Renal cortical epithelial cell (primary cell): ENCODE measurements at places on chromosomes 13 and 19.

DNA sequence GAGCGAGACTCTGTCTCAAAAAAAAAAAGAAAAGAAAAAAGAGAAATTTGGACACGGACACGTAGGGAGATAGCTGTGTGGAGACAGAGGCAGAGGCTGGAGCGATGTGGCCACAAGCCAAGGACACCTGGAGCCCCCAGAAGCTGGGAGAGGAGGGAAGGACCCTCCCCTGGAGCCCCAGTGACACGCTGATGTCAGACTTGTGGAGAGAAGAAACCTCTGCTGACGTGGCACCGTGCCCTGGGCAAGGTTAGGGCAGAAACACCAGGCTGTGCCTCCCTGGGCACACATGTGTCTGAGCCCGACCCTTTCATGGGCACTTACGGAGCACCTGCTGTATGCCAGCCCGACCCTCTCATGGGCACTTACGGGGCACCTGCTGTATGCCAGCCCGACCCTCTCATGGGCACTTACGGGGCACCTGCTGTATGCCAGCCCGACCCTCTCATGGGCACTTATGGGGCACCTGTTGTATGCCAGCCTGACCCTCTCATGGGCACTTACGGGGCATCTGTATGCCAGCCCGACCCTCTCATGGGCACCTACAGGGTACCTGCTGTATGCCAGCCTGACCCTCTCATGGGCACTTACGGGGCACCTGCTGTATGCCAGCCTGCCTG lies 17.8 kb downstream of the ARID3A start:
- DNase-seq, result no peak

DNA sequence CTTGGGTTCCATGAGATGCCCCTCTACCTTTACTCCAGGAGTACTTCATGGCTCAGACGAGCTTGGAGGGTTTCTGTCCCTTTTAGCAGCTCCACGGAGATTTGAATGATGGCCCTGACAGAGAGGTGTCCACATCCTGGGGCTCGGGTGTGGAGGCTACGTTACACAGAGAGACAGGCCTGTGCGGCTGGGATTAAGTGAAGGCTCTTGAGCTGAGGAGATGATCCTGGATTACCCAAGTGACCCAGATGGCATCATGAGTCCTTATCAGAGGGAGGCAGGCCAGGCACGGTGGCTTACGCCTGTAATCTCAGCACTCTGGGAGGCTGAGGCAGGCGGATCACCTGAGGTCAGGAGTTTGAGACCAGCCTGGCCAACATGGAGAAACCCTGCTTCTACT lies 12.4 kb downstream of the DPP9 start:
- no peak for DNase-seq

GRCh38 chr19:2782329-2782935 lies 641 bp downstream of the SGTA start:
- no peak for DNase-seq

GRCh38 chr13:104525467-104525866 lies 1459.2 kb upstream of the SLC10A2 start:
- no peak for DNase-seq

- DNase-seq, result peak; percentile 35
Measured at GRCh38 chr13:68927387-68928026, 1180.1 kb upstream of the ATXN8OS start.

DNA sequence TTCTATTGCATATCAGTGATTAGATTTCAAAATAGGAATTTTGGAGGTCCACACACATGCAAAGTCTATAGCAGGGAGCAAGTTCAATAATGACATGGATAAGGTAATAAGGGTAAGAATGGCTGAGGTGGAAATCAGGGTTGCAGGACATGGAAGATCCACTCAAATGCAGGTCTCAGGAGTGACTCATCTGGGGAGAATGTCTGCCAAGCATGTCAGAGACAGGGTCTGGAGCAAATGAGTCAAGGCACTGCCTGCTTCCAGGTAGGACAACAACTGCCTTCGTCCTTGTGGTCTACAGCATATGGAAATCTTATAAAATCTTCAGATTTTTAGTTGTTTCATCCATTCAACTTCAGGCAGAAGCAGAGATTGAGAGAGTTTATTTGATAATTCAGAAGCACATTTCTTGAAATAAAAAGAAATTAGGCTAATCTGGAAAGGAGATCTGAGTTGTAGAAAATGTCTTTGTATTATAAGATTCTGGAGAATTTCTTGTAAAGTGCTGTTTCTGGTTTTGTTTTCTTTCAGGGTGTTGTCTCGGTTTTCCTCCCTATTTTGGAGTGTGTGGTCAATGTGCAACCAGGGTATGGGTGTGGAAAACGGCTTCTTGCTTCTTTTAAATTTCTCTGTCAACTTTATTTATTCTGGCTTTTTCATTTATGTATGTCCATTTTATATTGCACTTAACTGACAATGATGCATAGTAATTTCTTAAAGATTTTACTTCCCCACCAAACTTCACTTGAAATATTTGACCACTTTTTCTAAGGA lies 748.8 kb downstream of the LIG4 start:
- DNase-seq, result peak; percentile 94

DNA sequence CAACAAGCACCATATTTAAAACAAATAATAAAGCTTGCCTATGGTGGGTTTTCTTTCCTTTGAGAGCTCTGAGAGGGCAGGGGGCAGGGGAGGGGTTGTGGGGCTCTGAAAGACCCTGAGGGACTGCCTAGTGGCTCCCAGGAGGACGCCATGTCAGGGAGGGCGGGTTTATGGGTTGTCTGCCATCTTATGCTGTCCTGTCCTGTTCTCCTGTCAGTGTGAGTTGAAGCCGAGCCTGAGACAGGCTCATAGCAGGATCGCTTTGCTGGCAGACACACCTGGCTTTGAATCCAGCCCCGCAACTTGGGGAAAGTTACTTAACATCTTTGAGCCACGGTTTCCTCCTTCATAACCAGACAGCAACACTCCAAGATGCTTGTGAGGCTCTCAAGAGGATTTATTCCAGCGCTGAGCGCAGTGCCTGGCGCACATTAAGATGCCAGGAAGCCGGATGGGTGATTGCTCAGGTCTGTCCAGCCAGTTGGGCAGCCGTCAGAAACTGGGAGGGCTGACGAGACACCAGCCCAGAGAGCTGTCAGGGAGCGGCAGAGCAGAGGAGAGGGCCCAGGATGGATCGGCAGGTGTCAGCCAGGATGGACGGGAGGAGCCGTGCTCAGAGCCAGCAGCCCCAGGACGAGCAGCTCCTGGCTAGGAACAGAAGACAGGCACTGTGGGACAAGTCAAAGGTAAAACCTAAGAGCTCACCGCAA lies 36.8 kb upstream of the C1QTNF9 start:
- DNase-seq, result peak; percentile 11

DNA sequence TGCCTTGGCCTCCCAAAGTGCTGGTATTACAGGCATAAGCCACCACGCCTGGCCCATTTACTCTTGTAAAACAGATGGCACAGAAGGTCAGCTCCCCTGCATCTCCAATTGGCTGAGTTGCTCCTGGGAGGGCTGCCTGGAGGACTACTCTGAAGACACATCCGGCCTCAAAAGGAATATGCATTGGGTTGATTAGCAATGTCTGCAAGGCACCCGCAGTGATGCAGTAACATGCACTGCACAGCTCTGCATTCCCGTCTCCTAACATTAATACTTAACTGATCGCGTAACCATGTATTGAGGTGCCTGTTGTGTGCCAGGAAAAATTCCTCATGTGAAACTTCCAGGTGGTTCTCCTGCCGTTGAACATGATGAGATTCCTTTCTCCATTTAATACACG lies 5.0 kb downstream of the ELAVL3 start:
- DNase-seq, result peak; percentile 25

- DNase-seq, result no peak
Measured at GRCh38 chr19:18773682-18774081, 17.4 kb downstream of the COMP start.

DNA sequence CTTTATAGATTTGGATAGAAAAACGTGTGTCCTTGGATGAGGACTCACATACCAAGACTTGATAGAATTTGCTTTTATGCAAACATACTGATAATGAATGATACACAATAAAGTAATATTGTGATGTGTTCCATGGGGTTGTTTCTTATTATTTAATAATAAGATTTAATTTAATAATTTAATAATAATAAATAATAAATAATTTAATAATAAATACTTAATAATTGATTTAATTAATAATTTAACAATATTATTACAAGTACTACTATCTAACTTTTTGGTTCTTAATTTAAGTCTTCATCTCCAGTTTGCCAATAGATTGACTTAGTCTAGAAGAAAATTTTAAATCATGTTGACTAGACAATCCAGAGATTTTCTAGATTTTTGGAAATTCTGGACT lies 909.2 kb upstream of the PCDH20 start:
- no peak for DNase-seq

DNA sequence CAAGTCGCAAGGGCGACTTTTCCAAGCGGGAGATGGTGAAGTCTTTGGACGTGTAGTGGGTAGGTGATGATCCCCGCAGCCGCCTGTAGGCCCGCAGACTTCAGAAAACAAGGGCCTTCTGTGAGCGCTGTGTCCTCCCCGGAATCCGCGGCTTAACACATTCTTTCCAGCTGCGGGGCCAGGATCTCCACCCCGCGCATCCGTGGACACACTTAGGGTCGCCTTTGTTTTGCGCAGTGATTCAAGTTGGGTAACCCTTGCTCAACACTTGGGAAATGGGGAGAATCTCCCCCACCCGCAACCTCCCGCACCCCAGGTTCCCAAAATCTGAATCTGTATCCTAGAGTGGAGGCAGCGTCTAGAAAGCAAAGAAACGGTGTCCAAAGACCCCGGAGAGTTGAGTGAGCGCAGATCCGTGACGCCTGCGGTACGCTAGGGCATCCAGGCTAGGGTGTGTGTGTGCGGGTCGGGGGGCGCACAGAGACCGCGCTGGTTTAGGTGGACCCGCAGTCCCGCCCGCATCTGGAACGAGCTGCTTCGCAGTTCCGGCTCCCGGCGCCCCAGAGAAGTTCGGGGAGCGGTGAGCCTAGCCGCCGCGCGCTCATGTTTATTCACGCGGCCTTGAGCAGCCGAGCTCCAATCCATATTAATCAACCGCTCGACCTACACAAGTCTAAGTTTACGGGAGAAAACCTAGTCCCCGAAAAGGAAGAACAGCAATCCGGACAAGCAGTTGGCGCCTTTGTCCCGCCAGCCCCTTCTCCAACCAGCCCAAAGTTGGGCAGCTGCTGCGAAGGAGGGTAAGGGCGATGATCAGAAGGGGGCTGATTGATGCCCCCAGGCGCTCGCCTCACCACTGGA lies 9.9 kb downstream of the SOX21 start:
- DNase-seq, result no peak

- DNase-seq, result peak; percentile 59
Measured at GRCh38 chr19:55178781-55179599, 1.1 kb downstream of the SYT5 start.

DNA sequence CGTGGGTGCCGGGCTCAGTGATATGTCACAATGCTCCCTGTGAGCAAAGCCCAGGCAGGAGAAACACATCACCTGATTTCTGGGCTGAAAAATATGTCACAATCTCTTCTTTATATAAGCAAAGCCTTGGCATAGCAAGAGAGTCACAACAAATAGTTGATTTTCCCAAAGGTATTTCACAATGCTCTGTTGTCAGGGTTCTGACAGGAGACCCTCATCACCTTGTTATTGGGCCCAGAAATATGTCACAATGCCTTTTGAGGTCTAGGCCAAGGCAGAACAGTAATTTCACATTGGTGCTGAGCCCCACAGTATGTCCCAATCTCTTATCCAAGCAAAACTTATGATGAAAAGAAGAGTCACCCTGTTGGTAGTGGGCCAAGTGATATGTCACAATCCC lies 125.7 kb downstream of the ZNF675 start:
- DNase-seq, result no peak

GRCh38 chr19:17794731-17795494 lies at the start of gene B3GNT3:
Gene B3GNT3, plus strand, starts transcription at chr19:17795138. Its CDS starts 12,670 bp downstream, at chr19:17807808.
- peak; percentile 29 for DNase-seq

GRCh38 chr13:49183672-49184325 lies 36.3 kb upstream of the MLNR start:
- DNase-seq, result peak; percentile 61

DNA sequence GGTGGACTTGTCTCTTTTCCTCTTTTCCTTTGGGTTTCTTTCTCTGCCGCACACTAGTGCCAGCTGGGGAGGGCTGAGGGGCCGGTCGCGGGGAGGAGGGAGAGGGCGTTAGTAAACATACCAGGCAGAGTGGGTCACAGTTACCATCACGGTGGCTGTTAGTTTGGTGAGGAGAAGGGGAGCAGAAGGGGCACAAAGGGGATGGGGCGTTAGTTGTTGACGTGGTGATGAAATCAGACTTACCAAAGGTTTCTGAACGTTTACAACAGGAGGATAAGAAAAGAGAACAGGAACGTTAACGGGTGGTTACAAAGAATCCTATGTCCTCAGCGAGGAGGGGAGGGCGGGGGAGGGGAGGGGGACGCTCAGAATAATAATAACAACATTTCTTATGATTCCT lies 77.9 kb downstream of the PTPRS start:
- DNase-seq, result no peak

- DNase-seq, result peak; percentile 35
Measured at GRCh38 chr13:78192716-78193115, 274.1 kb upstream of the EDNRB start.

GRCh38 chr13:81211713-81212112 lies 870.8 kb upstream of the SPRY2 start:
- no peak for DNase-seq

DNA sequence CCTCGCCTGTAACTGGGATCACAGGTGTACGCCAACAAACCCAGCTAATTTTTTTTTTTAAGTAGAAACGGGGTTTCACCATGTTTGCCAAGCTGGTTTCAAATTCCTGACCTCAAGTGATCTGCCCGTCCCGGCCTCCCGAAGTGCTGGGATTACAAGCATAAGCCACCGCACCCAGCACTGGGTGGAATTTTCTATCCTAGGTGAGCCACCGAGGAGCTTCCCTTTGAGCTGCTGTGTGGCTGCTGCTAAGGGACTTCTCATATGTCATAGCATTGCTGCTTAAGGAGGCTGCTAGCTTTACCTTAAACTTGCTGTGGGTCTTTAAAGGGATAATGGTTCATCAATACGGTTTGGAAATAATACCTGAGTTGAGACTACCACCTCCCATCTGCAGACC lies 2.9 kb upstream of the AMER2 start:
- no peak for DNase-seq

DNA sequence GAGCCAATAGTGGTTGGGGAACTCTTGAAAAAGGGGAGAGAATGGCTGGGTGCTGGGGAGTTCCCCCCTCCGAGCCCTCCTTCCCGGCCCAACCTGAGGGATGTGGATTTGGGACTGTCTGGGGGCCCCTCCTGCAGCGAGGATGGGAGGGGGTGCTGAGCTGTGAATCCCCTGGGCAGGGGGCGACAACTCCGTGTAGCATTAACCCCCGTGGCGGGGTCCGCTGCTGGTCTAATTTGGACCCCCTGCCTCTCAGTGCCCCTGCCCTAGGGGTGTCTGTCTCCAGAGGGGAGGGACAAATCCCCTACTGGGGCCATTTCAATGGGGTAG lies 9.7 kb downstream of the MIDN start:
- no peak for DNase-seq

DNA sequence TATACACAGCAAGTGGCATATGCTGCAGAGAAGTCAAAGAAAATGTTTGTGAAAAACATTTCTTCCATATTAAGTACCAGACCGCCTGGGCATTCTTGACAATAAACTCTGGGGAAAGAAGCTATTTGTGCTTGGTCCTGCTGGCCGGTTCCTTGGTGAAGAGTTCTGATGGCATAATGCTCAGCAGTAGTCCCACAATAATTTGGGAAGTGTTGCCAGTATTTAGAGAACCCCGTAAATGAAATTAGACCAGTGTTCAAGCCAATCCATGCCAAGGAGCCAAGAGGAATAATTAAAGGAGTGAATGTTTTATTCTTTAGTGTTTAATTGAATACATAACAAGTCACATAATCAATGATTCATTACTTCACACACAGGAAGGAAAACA lies 6.3 kb downstream of the KCTD12 start:
- no peak for DNase-seq
